NCI-H1105 treated with DMSO at 0.1 percent for 48 hours (cell line): ENCODE measurements at places on chromosomes 11 and 22.

GRCh38 chr22:24559471-24559870, 3.7 kb downstream of the SNRPD3 start:
- DNase-seq, result no peak

- DNase-seq, result no peak
These were observed 14.2 kb downstream of the TRMU start for GRCh38 chr22:46349681-46350080.

DNA sequence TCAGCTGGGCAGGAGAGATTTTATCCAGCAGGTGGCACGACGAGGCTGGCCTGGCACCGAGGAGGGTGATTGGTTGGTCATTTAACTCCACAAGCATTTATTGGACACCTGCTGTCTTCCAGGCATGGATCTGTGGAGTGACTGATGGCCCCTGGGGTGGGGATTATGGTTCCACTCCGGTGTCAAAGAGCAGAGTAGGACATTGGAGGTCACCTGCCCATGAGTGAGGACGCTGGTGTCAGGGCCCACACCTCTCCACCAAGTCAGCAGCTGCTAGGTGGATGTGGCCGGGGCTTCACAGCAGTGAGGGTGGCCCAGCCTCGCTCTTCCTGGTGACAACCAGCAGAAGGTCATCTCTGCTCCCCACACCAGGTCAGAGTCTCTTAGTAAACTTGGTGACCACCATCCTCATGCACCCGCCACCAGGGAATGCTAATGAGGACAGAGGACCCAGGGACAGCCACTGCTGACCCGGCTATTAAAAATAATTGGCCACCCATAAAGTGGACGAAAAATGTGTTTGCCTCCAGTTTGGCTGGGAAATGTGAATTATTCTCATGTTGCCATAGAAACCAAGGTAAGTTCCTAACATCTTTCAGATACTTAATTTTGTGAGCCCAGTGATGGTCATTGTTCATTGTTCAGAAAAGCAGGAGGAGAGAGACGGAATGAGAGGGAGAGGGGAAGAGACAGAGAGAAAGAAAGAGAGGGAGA, 428.7 kb downstream of the TBC1D22A start:
- no peak for DNase-seq

GRCh38 chr11:29300420-29300819, 716.4 kb downstream of the KCNA4 start:
- DNase-seq, result no peak
